ENCODE measurements at places on chromosomes 3 and 15.

- DNase-seq: no peak
Observed at GRCh38 chr3:179949412-179949811, 87.3 kb downstream of the PEX5L start.

DNA sequence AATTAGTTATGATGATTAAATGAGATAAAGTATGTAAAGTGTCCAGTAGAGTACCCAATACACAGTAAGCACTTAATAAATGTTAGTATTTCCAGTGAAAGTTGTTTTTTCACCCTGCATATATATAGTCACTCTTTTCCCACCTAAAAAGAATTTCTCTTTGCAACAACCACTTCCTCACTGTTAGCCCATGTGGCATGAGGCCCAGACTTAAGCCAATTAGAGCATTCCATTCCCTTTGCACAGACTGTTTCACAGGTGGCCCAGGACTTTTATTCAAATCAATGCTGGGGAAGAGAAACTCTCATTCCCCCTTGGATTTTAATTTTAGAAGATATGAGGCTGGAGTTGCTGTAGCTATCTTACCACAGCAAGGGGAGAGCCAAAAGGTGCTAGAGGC, 3.7 kb downstream of the IFT80 start:
- no peak for DNase-seq

GRCh38 chr3:186476044-186476468, 68.1 kb downstream of the CRYGS start:
- no peak for DNase-seq

GRCh38 chr15:64070106-64070505, 23.5 kb downstream of the CIAO2A start:
- DNase-seq: no peak

- DNase-seq: no peak
Observed at GRCh38 chr15:43449981-43450380, 43.0 kb downstream of the TP53BP1 start.

DNA sequence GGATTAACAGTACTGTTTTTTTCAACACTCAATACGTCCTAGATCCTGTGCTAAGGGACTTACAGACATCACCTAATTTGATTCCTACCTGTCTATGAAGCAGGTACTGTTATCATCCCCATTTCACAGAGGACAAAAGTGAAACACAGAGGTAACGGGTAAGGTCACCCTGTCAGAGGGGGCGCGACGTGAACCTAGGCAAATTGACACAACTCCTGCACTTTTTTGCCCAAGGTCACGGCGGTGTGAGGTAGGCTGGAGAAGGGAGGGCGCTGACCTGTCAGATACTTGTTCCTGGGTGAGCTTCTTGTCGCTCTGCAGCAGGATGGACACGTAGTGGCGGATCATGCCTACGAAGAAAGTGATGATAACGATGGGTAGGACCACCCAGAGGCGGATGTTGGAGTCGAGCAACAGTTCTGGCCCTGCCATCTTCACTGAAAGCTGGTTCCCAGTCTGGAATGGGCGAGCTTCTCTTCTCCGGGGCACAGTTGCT, 363 bp downstream of the EMC3 start:
- DNase-seq: no peak

DNA sequence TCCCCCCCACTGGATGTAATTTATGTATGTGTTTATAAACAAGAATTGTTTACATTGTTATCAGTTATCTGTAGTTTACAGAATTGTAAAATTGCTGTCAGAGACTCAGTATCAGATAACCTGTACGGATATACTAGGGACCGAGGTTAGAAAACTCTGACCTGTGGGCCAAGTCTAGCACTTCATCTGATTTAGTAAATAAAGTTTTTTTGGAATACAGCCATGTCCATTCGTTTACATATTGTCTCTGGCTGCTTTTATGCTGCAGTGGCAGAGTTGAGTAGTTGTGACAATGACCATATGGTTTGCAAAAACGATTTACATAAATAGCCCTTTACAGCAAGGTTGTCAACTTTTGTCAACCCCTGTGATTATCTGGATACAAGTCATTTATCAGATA, 52.6 kb downstream of the LRRC28 start:
- DNase-seq: no peak

- no peak for DNase-seq
Observed at GRCh38 chr15:93165734-93166470, 76.9 kb upstream of the RGMA start.

GRCh38 chr3:8899876-8900460, 63.3 kb downstream of the RAD18 start:
- DNase-seq: no peak

- no peak for DNase-seq
Observed at GRCh38 chr3:198090795-198091332, 130.8 kb downstream of the LMLN start.

DNA sequence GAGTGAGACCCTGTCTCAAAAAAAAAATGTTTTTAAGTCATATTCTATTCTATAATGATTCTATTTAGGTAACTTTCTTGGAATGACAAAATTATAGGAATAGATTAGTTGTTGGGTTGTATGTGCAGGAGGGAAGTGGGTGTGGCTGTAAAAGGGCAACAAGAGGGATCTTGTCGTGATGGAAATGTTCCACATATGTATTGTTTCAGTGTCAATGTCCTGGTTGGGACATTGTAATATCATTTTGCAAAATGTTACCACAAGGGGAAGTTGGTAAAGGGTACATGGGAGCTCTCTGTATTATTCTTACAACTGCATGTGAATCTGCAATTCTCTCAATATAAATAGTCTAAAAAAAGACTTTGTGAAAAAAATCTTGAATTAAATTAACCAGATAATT, 14.3 kb upstream of the ABHD5 start:
- DNase-seq: no peak

- DNase-seq: peak; percentile 50
Observed at GRCh38 chr3:102092617-102093466, 243.5 kb downstream of the NFKBIZ start.

GRCh38 chr3:186090901-186091300, 18.0 kb downstream of the ETV5 start:
- DNase-seq: no peak

- DNase-seq: no peak
Observed at GRCh38 chr15:82774496-82774895, 31.4 kb downstream of the FSD2 start.

- no peak for DNase-seq
Observed at GRCh38 chr3:178112134-178112533, 424.1 kb upstream of the KCNMB2 start.

DNA sequence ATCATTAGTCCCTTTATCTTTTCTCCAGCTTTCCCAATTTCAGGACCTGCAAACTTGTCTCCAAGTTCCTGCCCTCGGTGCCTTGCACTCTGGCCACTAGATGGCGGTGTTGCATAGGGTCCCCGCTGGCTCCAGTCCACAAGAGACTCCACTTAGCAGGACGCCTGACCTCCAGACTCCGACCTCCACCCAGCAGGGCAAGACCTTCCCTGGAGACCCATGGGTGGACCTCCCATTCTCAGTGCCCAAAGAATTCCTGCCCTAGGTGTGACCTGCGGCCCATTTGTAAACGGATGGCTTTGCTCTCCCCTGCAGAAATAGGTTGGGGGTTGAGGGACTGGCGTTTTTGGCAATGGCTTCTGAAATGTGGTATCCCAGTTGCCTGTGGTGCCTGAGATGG, 82.6 kb downstream of the LSM3 start:
- DNase-seq: peak; percentile 71

DNA sequence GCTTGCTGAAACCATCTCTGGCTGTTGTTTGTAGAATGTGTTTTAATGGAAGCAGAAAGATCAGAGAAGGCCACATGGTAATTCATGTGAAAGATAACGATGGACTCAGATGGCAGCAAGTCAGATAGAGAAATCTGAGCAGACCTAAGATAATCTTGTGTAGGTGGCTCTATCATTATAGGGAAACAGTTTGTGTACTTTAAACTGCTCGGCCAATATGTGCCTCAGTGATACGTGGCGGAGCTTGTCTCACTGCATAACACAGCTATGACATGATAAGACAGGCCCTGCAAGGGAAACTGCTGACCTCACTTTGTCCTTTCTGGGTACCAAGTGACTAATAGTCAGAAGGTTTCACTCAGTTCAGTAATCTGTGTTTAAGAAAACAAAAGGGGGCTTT, 51.0 kb downstream of the MME start:
- DNase-seq: no peak

GRCh38 chr3:160245261-160245800, 20.1 kb downstream of the C3orf80 start:
- DNase-seq: no peak

DNA sequence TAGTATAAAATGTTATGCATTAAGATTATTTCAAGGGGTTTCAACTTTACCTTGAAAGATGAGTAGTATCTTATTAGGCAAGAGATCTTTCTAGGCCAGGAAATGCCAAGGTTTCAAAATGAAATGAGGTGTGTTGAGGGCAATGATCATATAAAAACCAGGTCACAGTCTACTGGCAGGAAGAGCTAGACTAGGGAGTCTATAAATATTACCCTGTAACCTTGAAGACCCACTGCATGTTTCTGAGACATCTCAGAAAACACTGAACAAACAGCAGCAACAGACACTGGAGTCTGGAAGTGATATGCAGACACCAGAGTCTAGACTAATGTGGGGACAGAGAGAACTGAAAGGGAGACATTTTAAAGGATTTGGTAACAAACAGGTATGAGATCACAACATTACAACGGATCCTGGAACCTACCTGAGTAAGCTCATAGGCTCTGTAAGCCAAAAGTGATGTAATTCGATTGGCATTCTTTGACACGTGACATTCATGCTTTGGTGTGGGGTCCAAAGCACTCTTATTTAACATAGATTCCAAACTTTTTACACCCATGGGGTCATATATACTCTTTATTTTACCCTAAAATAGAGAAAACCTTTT, 15.0 kb downstream of the TASOR start:
- DNase-seq: no peak

DNA sequence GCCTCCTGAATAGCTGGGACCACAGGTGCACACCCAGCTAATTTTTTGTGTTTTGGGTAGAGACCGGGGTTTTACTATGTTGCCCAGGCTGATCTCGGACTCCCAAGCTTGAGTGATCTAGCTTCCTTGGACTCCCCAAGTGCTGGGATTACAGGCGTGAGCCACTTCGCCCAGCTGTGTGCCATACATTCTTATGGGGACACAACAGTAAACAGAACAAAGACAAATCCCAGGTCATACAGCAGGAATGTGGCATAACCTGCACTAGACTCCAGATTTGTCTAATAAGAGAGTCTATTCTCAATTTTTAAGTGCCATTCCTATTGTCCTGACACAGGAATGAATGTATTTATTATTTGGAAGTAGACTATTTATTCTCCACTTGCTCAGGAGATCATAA, 17.6 kb downstream of the ARL6IP5 start:
- DNase-seq: no peak

GRCh38 chr15:39301589-39301999, 279.3 kb upstream of the THBS1 start:
- no peak for DNase-seq

GRCh38 chr15:78702609-78703333, 61.8 kb upstream of the CHRNB4 start:
- DNase-seq: no peak

DNA sequence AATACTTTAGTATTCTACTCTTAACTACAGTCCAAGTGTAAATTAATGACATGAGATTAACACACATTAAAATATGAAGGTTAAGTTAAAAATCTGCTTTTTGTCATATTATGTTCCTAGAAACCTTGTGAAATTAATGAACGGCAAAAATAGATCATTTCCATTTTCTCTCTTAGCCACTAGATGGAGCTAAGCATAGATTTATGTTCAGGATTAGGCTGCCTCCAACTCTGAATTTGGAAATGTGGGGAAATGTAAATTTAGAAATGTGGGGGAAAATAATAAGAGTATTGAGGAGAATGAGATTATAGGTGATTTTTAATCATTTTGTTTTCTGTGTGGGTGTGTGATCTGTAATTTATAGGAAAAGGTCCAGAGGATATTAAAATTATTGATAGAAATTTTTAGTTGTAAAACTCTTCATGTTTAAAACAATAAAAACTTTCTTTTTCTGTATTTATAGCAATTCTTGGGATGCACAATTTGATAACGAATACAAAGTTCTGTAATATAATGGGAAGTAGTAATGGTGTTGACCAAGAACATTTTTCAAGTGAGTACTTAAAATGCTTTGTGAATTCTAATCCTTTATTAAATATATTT, 59.2 kb downstream of the TMOD3 start:
- DNase-seq: no peak

GRCh38 chr3:32937331-32937730, 14.1 kb upstream of the CCR4 start:
- DNase-seq: no peak

DNA sequence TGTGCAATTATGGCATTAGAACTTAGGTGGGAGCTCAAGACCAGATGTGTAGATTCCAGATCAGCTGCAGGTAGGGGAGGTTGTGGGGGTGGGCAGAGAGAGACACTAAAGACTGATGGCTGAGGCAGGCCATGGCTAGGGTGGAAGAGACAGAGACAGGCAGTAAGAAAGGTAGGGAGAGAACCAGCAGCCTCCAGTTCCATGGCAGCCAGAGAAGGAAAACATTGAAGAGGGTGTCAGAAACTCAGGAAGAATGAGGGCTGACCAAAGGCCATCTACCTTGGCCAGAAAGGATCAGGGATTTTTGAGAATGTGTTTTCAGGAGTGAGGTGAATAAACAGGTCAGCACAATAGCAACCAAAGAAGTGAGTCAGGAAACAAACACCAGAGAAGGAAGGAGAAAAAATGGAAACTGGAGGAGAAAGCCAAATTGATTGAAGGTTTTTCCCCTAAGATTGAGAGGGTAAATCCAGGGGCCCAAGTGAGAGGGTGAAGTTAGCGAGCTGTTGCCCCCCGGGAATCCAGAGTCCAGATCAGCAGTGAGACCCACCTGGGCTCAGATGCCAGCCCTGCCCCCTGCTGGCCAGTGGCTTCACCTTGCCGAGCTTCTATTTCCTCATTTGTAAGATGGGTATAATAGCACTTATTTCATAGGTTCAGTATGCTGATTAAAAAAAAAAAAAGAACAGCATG, 41.0 kb downstream of the ABHD2 start:
- DNase-seq: no peak

- no peak for DNase-seq
Observed at GRCh38 chr15:75069301-75069925, 46.0 kb downstream of the PPCDC start.

GRCh38 chr15:94004697-94005096, 226.7 kb upstream of the MCTP2 start:
- DNase-seq: no peak

- DNase-seq: no peak
Observed at GRCh38 chr3:28280781-28281180, 39.4 kb downstream of the CMC1 start.

GRCh38 chr3:179336345-179336929, 11.1 kb upstream of the MFN1 start:
- no peak for DNase-seq

GRCh38 chr3:31486865-31487533, 45.7 kb upstream of the STT3B start:
- DNase-seq: no peak

GRCh38 chr3:189985948-189986347, 134.7 kb downstream of the P3H2 start:
- DNase-seq: no peak

All from kidney capillary endothelial cell (primary cell).